ENCODE measurements at places on chromosomes 16 and 17. TPM values are rescaled to one million over a fixed set of nuclear protein-coding genes. Genes with fewer than 3 reads are reported as not detected.

GRCh38 chr17:39935909-39936308 is 8.4 kb downstream of the LRRC3C start:
- ATAC-seq: peak; percentile 71

DNA sequence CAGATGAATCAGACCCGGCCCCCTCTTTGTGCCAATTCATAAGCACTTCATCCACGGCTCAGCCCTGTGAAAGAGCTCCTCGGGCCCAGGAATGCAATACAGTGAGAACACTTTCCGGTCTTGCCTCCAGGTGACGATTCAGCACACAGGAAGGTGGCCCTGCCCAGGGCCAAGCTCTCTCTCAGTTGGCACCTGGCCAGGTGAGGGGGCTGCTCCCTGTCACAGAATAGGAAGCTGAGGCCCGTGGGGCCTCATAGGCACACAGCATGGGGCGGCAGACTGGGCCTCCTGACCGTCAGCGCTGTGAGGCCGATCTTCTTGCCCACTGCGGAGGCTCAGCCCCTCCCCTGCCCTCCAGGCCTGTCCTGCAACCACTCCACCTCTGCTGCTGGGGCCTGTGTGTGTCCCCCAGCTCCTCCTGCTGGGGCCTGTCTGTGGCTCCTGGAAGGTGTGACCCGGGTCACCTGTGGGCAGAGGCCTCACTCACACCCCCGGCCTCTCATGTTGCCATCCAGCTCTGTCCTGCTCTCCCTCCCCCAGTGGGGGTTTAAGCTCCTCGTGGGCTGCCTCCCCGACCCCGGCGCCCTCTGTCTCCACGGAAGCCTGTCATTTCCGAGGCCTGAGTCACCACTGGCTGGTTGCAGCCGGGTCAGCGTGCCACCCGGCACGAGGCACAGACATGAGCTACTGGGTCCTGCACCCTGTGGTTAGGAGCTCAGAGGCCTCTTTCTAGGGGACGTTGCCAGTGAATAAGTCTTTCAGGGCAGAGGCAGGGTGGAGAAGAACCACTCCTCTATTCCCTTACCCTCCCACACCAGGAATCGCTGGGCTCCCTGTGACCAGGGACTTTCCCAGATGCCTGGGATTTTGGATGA is 114.4 kb downstream of the SEC14L1 start:
- ATAC-seq: peak; percentile 40

DNA sequence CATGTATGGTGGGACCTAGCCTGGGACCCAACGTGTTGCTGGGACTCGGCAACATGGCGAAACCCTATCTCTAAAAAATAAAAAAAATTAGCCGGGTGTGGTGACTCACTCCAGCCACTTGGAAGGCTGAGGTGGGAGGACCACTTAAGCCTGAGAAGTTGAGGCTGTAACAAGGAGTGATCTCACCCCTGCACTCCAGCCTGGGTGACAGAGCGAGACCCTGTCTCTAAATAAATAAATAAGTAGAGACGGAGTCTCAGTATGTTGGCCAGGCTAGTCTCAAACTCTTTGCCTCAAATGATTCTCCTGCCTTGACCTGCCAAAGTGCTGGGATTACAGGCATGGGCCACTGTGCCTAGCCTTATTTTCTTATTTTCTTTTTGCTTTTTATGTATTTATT is 10.1 kb upstream of the CNP start:
- no peak for ATAC-seq

DNA sequence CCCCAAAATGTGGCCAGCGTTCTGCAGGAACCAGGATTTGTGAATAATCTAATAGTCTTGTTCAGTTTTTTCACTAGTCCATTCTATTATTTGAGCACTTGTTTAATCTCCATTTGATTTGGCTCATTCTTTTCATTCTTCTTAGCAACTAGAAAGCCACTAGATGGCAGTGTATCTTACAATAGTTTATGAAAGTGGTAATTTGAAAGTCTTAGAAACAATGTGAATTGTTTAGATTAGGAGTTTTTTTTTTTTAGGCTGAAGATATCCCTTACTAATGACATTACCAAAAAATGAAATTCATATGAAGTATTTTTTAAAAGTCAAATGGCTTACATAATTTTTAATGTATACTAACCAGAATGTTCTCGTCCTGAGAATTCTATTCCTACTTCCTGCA is 6.7 kb downstream of the ERI2 start:
- ATAC-seq: no peak

GRCh38 chr17:27282054-27282551 is 11.8 kb upstream of the WSB1 start:
- ATAC-seq: no peak

The KRT16 gene
- not detected for total RNA-seq

DNA sequence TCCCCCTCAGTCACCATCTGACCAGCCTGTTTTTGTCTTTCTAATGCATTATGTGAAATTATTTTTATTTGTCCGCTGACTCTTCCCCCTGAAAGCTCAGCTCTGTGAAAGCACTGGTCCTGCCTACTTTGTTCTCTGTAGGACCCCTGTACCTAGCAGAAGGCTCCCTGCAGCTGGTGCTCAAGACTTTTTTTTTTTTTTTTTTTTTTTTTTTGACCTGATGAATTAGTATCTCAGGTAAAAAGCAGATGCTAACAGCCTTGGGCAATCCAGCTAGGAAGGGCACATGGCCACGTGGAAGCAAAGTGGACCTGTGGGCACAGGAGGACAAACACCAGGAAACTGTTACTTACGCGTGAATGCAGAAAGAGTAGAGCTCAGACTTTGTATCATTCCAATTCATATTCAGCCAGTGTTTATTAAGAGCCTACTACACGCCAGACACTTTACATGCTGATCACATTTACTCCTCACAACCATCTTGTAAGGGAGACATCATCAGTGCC is 629 bp upstream of the UNC119 start:
- no peak for ATAC-seq

GRCh38 chr16:5589812-5590373 is 492.3 kb upstream of the EEF2KMT start:
- no peak for ATAC-seq

- ATAC-seq: no peak
Observed at GRCh38 chr16:88726981-88727380, 20.7 kb downstream of the CTU2 start.

Data from motor neuron (in vitro differentiated cells).